Effector CD8-positive, alpha-beta T cell (primary cell): ENCODE measurements at places on chromosomes 13 and 19.
A peak's percentile ranks its signal among the peaks of the same experiment; 100 is the strongest.

GRCh38 chr19:11191273-11191755, 6.0 kb downstream of the KANK2 start:
- no peak for DNase-seq

DNA sequence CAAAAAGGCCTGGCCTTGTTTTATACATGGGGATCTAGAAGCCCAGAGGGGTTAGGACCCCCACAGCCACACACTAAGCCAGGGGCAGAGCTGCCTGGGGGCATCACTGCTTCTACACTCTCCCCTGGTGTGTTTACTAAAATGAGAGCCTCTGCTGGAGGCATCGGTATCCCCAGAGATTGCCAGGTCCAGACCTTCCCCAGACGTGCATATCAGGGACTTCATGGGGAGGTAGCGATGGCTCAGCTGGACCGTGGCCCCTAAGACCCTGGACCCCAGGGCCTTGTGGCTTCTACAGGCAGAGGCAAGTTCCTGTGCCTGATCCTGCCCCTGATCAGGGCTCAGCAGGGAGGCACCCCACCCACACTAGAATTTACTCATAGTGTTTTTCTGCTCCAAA, 13.5 kb downstream of the CLPTM1 start:
- DNase-seq = no peak

DNA sequence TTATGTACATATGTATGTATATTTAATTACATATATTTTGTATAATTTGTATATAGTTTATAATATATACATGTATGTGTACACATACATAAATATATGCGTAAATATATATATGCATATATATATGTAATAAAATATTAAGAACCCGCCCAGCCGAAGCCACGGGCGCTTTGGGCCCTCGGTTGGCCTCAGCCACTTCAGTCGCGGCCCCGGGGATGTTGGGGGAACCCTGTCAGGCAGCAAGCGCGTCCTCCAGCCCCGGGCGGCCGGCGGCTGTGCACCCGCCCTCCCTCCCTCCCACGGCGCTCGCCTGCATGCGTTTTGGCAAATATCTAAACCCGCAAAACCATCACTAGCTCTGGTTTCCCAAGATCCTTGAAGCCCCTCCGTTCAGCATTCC, 7.9 kb upstream of the ZNF606 start:
- DNase-seq = no peak

DNA sequence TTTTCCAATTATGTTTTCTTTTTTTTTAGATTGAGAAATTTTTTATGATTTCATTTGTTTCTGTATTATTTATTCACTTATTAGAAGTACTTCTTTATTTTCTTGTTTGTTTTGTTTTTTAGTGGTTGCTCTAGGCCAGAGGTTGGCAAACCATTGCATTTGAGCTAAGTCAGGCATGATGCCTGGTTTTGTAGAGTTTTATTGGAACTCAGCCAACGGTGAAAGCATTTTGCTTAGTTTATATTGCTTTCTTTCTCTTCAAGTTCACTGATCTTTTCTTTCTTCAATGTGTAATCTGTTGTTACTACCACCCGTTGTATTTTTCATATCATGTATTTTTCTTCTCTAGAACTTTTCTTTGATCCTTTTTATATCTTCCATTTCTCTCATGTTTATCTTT, 19.7 kb downstream of the ZNF567 start:
- DNase-seq = no peak

GRCh38 chr13:64723724-64724123, 2506.4 kb downstream of the PCDH9 start:
- DNase-seq = no peak

- no peak for DNase-seq
Measured at GRCh38 chr13:98033277-98034247, 80.1 kb downstream of the IPO5 start.

GRCh38 chr19:18743784-18744418, 47.2 kb downstream of the COMP start:
- no peak for DNase-seq

- DNase-seq = no peak
Measured at GRCh38 chr13:24265453-24265852, 43.9 kb upstream of the C1QTNF9 start.

DNA sequence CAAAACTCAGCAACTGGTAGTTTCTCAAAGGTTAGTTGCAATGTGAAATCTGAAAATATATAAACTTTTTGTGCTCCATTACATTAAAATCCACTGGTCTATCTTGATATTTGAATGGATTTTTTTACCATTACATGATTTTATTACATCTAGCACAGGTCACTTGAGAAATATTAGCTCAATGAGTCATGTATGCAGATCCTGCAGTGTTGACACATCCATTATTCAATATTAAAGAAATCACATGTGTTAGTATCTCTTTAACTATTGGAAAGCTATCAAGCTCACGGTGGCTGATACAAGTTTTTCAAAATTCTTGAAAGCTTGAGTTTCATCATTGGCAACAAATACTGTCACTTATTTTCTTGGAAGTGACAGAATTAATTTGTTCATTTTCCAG, 373.9 kb upstream of the TSHZ3 start:
- no peak for DNase-seq

GRCh38 chr13:49258089-49258796, 10.5 kb downstream of the CDADC1 start:
- DNase-seq = no peak

DNA sequence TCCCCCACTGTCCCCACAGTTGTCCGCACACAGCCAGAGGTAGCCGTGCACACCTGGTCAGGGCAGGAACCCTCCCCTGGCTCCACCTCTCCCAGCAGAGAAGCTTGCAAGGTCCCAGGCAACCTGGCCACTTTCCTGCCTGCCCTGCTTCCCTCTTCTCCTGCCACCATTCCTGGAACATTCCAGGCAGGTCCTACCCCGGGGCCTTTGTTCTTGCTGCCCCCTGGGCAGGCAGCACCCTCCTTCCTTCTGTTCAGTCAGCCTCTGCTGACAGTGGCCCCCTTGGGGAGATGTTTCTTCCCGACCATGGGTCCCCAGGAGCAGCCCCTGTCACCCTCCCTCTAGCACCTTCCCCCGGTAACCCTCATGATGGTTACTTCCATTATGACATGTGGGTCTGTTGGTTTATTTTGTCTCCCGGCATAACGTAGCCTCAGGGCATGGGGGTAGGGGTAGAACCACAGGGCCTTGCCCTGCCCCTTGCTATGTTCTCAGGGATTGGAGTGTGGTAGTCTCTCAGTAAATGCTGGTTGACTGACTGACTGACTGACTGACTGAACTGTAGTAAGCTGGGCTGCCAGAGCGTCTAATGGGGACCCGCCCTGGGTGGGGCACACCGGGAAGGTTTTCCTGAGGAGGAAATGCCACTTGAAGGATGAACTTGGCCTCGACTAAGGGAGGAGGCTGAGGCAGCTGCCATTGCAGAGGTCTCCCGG, 10.8 kb downstream of the PAK4 start:
- no peak for DNase-seq

GRCh38 chr19:31693131-31693932, 344.1 kb upstream of the TSHZ3 start:
- DNase-seq = no peak

GRCh38 chr19:52527956-52528351, 486 bp downstream of the ZNF808 start:
- no peak for DNase-seq

- no peak for DNase-seq
Measured at GRCh38 chr19:6271721-6272410, 7.9 kb downstream of the MLLT1 start.

GRCh38 chr19:4186087-4186993, 3.9 kb downstream of the ANKRD24 start:
- peak; percentile 66 for DNase-seq

GRCh38 chr19:52474351-52475127, 21.2 kb downstream of the ZNF578 start:
- DNase-seq = no peak

DNA sequence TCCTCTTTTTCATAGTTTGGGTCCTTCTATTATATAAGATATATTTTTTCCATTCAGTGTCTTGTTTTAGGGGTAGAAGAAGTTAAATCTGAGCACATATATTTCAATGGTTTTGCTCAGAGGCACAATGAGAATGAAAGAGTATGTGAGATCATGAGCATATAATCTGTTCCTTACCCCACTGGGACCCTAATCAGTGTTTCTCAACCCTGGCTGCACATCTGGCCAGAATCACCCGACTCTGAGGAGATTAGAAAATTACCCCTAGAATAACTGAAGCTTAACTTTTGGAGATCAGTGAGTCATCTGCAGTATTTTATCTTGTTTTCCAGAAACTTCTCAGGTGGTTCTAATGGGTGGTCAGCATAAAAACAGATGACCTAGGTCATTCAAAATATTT, 782 bp downstream of the CYSLTR2 start:
- DNase-seq = no peak

DNA sequence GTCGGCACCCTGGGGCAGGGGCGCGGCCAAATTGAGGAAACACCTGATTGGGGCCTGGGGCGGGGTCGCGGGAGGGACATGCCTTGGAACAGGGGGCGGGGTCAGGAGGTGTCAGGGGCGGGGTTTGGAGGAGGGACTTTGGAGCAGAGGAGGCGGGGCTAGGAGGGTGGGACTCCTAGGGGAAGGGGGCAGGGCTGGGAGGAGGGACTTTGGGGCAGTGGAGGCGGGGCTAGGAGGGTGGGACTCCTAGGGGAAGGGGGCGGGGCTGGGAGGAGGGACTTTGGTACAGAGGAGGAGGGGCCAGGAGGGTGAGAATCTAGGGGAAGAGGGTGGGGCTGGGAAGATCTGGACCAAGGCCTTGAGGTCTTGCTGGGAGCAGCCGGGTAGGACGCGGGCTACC, 21.9 kb downstream of the GRIN2D start:
- peak; percentile 63 for DNase-seq

DNA sequence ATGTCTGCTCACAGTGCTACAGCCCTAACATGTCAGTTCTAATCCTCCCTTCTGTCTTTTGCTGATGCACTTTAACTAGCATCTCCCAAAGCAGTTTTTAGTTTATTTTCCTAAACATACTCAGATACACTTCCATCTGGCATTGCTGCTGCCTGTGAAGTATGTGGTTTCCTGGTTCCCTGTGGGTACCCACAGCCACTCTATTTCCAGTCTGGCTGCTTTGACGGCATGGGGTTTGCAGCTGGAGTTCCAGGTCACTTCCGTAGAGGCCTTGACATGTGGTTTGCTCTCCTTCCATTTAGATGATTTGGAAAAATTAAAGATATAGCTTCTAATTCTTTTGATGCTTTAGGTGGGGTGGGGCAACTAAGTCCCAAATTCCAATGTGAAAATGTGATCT, 375.5 kb downstream of the PCDH20 start:
- DNase-seq = no peak

DNA sequence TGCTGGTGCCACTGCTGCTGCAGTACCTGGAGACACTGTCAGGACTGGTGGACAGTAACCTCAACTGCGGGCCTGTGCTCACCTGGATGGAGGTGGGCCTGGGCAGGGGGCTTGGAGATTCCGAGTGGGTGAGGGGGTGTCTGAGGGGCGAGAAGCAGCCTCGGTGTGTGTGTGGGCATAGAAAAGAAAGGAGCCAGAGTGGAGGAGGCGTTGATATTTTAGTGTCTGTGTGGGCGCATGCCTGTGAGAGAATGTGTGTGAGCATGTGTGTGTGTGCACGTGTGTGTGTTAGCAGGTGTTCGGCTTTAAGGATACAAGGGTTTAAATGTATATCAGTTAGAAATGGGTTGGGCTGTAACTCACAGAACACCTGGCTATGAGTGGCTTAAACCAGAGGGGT, 3.7 kb downstream of the ARHGAP33 start:
- no peak for DNase-seq

GRCh38 chr13:95206116-95206515, 95.1 kb downstream of the ABCC4 start:
- no peak for DNase-seq

GRCh38 chr19:9877780-9878510, 42.8 kb downstream of the PIN1 start:
- DNase-seq = no peak

- DNase-seq = no peak
Measured at GRCh38 chr13:48580896-48581295, 48.0 kb upstream of the RCBTB2 start.
